ENCODE measurements at places on chromosomes 2 and 18.

- no peak for DNase-seq
These were observed 99.3 kb downstream of the STK39 start for GRCh38 chr2:168147830-168148794.

DNA sequence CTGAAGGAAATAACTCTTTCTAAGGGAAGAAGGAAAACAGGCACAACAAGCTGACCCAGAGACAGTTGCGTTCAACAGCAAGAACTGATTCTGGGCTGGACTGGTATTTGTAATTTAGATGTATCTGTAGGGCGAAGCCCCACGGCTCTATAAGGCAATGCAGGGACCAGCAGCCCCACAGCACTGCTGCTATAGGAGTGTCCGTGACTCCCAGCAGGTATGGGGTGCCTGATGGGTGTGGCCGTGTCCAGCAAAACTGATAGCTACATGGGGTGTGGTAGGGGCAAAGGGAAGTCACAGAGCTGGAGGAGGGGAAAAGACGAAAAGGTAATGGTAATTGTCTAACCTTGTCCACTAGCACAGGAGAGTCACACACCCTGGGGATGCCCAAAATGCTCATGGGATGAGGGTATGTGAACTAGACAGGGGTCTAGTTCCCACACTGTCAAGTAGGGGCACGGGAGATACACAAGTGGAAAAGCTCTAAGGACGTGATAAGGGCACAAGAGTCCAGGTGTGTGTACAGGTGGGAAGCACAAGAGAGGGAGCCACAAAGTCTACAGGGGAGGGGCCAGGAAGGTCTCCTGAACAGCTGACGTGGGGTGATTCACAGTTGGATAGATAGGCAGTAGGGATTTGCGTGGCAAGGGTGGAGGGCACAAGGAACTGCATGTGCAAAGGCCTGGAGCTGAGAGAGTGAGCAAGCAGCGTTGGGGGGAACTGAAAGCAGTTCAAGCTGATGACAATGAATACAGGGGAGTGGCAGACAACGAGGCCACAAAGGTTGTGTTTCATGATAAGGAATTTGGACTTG is 48.5 kb upstream of the ASPRV1 start:
- DNase-seq = no peak

GRCh38 chr2:168912466-168912865 is 11.4 kb downstream of the G6PC2 start:
- no peak for DNase-seq

- DNase-seq = peak; percentile 75
These were observed 33.8 kb upstream of the IMPA2 start for GRCh38 chr18:11947214-11948191.

DNA sequence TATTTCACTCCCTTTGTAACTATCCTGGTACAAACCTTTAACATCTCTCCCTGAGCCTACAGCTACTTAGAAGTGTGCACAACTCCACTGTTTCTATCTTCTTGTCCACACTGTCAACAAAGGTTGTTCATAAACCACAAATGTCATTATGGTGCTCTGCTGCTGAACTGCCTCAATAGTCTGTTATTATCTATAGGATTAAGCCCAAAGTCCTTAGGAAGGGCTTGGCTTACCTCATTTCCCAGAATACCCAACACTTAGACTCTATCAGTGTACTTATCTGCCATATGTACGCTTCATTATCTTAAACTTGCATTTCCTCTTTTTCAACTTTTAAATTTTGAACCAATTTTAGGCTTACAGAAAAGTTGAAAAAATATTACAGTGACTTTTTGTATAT is 94.2 kb downstream of the HNMT start:
- DNase-seq = no peak

GRCh38 chr2:119678021-119678656 is 862 bp upstream of the TMEM177 start:
- no peak for DNase-seq

DNA sequence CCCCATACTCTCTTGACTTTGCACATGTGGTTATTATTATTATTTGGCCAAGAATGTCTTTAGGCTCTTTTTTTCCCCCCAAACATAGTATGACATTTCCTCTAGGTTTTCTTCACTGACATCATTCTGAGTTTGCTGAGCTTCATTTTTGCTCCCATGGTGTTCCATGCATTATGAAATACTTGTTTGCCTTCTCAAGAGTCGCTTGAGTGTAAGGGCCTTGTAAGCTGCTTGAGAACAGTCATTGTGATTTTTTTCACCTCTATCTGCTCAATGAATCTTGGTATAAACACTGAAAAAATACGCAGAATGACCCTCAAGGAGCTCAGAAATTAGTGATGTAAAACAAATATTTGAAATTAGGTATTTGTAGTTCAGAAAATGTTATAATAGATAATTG is 688.9 kb downstream of the CNTNAP5 start:
- DNase-seq = no peak

- no peak for DNase-seq
These were observed 127.5 kb upstream of the ID2 start for GRCh38 chr2:8554296-8554806.

DNA sequence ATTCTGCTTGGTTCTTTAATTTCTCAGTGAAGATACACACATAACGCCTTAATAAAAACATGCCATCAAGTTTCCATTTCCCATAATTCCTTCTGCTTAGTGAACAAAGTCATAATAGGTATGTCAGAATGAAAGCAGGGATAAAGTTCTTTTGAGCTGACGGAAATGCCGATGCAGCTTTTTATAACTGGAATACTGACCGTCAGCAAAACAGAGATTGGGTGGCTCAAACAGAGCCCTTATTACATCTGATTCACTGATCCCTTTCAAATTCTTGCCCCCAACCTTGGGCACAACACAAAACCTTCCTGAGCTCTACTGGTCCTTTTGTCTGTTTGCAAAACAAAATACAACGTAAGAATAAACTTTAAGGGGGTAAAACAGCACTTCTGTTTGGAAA is 140.4 kb downstream of the CDH2 start:
- no peak for DNase-seq

DNA sequence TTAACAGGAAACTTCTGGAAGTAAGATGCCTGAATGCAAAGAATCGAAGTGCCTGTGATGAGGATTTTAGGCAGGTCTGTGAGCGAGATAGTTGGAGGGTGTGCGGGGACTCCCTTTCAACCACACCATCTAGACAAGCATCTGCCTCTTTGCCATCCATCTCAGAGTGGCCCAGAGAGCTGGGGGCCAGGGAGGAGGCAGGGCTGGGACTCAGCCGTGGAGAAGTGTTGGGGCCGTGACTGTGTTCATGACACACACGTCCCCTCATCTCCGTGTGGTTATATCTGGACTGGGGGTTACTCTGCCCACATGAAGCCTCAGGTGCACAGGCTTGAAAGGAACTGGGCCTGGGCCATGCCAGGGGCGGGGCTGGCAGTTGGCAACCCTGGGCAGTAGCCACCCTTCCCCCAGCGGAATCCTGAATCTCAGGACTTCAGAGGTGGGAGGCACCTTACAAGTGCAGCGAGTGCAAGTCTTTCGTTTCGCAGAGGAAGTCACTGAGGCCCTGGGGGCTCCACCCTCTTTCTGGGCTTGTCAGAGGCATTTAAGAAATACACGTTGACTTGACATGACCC is 112.5 kb downstream of the SLC4A3 start:
- no peak for DNase-seq
